ENCODE measurements at places on chromosomes 7 and 10. TPM values are rescaled to one million over a fixed set of nuclear protein-coding genes. Genes with fewer than 3 reads are reported as not detected.

GRCh38 chr10:124949543-124949942 lies 7.6 kb downstream of the ZRANB1 start:
- DNase-seq = no peak

- DNase-seq = peak; percentile 44
Observed at GRCh38 chr7:36673703-36674102, 50.6 kb downstream of the AOAH start.

DNA sequence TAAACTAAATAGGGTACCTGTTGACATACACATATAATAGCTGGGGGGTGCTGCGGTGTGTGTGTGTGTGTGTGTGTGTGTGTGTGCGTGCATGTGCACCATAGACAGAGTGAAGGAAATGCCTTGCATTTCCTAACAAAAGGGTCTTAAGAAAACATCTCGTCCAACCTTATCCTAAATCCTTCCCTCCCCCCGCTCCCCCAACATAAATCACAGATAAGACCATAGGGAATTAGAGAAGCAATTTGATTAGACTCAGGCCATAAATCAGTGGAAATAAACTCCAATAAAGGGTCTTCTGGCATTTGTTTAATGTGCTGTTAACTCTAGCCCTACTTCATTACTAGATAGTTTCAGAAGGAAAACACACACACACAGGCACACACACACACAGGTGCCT lies 148.5 kb downstream of the PPP1R17 start:
- DNase-seq = no peak

DNA sequence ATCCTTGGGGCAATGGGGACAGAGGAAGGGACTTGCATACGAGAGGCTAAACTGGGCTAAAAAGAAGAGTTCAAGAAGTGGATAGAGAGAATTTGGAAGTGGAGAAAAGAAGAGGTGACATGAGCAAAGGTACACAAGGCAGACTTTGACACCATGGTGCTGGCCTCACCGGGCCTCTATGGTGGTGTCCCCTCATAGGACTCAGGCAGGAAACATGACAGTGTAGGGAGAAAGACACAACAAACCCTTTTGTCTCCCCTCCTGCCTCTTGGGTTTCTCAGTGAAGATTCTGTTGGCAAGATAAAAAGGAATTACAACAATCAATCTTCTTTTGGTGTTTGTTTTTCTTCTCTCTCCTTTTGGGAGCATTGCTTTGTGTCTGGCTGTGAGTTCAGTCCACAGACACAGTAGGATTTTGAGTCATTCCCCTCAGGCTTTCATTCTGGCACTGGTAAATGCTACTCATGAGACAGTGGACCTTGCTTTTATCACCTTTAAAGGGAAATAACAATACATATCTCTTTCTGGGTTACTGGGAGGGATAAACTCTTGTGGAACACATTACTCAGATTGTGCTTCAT lies 827.7 kb downstream of the TNS3 start:
- peak; percentile 89 for DNase-seq

- peak; percentile 62 for DNase-seq
Observed at GRCh38 chr10:62268399-62269114, at the start of gene RTKN2. Gene RTKN2 (minus strand): TSS chr10:62268844. CDS start chr10:62268610, 234 bp downstream.

Gene NXPH1
- total RNA-seq = not detected

Gene STX1A
- total RNA-seq = 7.3 TPM

DNA sequence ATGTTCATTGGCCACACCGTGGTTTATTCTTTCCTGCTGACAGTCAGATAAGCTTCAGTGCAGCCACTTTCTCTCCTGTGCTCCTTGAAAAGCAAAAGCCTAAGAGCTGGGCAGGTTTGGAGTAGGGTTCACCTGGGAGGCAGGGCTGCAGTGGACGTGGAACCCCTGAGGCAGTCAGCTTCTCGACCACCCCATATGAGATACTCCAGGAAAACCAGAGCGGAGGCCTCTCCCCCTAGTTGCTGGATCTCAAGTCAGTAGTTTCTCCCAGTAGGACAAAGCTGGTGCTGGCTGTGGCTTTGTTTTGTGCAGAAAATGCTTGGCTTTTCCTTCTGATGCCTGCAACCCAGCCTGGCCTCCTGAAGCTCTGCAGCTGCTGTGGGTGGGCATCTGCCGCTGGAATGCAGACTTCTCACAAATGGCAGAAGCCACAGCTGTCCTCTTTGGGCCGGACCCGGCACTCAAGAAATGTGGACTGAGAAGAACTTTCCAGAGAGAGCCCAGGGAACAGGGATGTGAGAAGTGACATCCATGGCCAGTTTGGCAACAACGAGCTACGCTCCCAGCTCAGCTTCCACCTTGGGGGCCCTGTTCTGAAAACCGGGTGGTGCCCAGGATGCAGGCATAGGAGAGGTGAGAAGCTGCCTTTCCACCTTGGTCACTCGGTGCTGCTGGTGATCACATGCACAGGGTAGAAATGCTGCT lies 276.6 kb upstream of the TCERG1L start:
- DNase-seq = no peak

DNA sequence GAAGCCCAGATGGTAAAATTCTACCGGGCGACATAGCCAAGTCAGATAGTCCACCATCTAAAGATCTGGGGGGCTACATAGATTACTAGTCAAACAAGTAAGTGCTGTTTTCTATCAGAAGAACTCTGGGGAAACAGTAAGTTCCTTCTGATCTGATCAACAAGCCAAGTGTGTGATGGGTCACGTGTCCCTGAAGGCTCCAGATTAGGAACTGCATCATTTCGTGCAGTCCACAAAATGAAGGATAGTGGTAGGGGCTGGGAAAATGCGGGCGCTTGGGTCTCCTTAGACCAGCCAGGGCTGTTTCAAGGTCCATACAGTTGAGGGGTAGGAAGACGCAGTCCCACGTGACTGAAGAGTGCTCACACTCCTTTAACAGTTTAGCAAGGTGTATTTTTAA lies 1.8 kb upstream of the CHN2 start:
- no peak for DNase-seq

DNA sequence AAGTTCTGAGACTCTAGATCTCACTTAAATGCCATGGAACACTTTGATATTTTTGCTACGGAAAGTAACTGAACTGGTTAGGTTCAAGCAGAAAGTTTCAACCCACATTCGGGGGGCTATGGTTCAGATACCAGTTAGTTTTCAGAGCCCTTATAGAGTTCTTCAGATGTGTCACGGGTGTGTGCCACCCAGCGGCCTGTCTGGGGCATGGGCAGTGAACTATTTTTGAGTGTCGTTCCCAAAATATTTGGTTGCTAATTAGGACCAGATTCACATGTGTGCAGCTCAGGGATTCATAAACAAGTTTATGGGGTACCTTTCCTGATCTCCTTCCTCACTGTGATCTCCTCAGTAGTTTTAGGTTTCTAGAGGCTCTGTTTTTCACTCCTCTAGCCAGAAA lies 271.9 kb downstream of the C7orf25 start:
- no peak for DNase-seq

DNA sequence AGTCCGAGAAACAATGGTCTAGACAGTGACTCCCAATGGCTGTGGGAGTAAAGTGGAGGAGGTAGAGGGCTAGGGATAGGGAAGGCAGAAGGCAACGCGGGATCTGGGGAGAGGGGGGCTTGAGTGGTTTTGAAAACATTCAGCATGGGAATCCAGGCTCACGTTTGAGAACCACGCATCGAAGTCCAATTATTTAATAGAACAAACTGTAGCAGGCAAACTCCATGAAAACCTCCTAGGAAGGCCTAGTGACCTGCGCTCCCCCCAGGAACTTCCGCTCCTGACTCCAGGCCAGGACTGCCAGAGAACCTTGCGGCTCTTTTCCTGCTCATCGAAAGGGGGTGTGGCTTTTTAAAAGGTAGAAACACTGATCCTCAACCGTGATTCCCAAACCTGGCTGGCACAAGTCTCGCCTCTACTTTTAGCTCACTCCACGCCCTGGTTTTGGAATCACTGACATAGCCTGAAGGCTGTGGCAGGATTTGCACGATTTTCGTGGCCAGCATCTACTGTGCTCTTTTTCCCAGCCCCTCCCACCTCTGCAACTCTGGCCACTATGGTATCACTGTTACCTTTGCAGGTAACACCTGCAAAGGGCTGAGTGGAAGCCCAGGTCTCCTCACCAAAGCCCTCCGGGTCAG lies 43.4 kb downstream of the MYOF start:
- peak; percentile 84 for DNase-seq

- DNase-seq = no peak
Observed at GRCh38 chr10:43253461-43254198, 13.2 kb downstream of the RASGEF1A start.

- DNase-seq = no peak
Observed at GRCh38 chr7:157013602-157014549, 3.4 kb upstream of the MNX1 start.

DNA sequence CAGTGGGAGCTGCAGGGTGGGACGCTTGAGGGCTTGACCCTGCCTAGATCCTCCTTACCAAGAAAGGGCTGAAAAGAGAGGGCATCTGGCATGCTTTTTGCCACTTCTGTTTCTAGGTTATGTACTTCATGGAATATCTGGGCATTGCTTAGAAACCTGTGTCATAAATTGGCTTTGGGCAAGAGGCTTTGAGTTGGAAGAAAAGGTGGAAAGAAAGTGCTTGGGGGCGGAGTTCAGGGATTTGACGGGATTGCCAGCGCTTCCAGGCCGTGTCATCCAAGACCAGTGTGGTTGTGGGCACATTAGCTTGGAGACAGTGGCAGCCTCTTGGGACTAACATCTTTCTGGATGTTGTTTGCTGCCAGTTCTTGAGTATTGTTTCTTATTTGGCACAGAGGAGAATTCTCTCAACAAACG lies 825 bp downstream of the ZNF862 start:
- DNase-seq = peak; percentile 22

Gene VSTM4
- total RNA-seq = under 0.01 TPM

GRCh38 chr7:138525757-138526156 lies 65.7 kb downstream of the TRIM24 start:
- DNase-seq = no peak

GRCh38 chr7:5472432-5473315 lies 49.0 kb upstream of the TNRC18 start:
- DNase-seq = no peak

Gene SKIDA1
- under 0.01 TPM for total RNA-seq

DNA sequence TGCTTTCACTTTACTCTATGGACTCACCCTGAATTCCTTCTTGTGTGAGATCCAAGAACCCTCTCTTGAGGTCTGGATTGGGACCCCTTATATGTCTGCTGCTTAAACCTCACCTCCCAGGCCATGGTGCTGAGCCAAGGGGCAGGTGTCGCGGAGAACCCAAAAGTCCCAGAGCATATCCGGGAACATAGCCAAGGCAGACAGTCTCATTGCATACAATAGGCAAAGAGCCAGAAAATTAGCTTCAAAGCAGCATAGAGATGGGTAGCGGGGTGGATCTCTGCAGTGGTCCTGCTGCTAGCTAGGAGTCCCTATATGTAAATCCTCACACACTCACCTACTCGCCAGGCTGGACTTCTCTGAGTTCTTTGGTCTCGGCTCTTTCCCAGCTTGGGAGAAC lies 5.5 kb downstream of the CCL24 start:
- DNase-seq = no peak

Gene MYOF
- 133 TPM for total RNA-seq

Gene SGCE
- total RNA-seq = 23.0 TPM

GRCh38 chr7:98317366-98318040 lies 36.0 kb downstream of the BRI3 start:
- no peak for DNase-seq

Gene SORCS1
- not detected for total RNA-seq

DNA sequence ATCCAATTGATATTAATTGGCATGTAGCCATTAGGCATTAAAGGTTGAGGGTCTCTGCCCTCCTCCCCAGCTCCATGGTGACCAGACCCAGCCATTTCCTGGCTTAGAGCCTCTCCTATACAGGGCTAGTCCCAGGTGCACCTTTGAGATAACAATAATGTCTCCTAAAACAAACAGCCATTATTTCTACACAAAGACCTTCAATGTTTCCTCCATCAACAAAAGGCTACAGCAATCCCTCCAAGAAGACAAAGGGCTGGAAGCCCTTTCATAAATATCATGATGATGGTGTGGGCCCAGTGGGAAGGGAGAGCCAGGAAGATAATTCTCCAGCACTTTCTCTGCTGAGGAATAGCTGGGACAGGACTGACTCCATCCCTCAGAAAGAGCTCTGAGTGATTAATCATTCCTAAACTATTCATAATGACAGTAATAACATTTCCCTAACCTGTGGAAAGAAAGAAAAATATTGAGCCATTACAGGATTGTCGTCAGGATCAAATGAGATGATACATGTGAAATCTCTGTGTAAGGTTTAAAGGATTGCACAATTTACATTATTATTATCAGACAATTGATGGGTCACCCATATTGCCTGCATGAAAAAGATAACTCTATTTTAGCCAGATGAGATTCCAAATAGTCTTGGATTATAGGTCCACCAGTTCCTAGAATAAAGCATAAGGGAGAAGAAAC lies 10.2 kb downstream of the PKD2L1 start:
- DNase-seq = no peak

Gene CRHR2
- not detected for total RNA-seq

Gene RSPH10B2
- not detected for total RNA-seq

DNA sequence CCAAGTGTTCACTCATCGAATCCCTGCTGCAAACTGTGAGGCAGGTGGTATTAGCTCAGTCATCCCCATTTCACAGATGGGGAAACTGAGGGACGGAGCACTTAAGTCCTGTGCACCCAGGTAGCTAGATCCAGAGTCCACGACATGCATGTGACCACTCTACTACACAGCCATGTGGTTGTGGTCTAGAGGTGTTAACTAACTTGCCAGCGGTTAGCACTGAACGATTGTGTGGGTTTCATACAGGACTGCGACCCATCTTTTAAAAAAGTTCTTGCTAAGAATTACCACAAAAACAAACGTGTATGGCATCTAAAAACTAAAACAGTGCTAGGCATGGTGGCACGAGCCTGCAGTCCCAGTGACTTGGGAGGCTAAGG lies 16.1 kb upstream of the ABCC2 start:
- no peak for DNase-seq

Gene PDZD7
- total RNA-seq = 0.13 TPM

- DNase-seq = no peak
Observed at GRCh38 chr10:11113156-11113555, 95.5 kb downstream of the CELF2 start.

GRCh38 chr10:60883187-60883586 lies 60.8 kb downstream of the RHOBTB1 start:
- peak; percentile 38 for DNase-seq

GRCh38 chr7:93374345-93374940 lies 142.3 kb downstream of the VPS50 start:
- peak; percentile 57 for DNase-seq

GRCh38 chr10:42638821-42639270 lies 476 bp upstream of the ZNF33B start:
- no peak for DNase-seq

Gene PBLD
- total RNA-seq = 0.53 TPM

Gene MYL10
- not detected for total RNA-seq

GRCh38 chr7:105493923-105494315 lies 28.2 kb downstream of the PUS7 start:
- peak; percentile 71 for DNase-seq
